ENCODE measurements at places on chromosomes 4 and X.
A peak's percentile ranks its signal among the peaks of the same experiment; 100 is the strongest.

- DNase-seq, result no peak
Observed at GRCh38 chrX:25079020-25079419, 63.3 kb upstream of the ARX start.

- DNase-seq, result no peak
Observed at GRCh38 chrX:69919749-69920148, 130.0 kb downstream of the AWAT2 start.

DNA sequence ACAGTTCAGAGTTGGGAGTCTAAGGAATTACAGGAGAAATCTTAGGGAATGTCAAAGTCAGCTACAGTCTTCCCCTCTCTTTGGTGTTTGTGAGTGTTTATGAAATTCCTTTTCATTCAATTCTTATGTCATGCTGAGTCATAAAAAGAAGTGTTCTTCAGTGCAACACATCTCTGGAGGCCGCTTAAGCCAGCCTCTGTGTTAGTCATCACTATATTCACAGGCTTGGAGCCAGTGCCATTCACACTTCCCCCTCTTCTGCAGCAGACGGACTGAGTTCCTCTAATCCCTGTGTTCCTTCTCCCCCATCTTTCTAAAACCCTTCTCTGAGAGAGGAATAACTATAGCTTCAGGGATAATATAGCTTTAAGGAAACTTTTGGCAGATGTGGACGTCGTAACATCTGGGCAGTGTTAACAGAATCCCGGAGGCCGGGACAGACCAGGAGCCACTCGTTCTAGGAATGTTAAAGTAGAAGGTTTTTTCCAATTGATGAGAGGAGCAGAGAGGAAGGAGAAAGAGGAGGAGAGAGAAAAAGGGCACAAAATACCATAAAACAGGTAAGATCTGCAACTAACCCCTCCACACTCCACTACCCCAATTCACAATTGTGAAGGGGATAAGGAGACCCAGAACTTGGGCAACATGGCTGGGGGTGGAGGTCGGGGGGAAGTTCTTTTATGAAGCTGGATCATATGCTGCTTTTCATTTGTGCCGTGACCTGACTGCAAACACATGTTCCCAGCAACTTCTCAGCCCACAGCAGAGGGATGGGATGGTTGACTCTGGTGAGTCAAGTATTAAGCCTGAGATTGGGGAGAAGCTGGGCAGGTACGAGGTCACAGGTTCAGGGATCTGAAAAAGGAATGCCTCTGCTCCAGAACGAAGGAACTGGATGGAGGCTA, at the start of gene SRPX2:
Gene SRPX2 (plus strand): TSS at position 244 of the 905 bp plus-strand sequence. CDS start 2,124 bp downstream, outside the sequence.
- no peak for DNase-seq

DNA sequence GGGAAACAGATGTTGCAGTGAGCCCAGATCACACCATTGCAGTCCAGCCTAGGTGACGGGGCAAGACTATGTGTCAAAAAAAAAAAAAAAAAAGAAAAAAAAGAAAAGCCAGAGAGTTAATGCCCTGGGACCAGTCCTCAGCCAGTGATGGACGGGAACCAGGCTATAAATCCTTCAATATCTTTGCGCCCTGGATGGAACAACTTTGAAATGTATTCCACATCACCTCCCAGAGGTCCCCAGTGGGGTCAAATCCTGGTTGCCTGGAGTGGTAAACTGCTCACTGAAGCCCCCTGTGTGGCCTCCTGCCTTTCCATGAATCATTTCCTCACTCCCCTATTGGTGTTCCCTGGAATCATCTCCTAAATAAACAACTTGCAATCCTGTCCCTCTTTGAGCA, 166.9 kb downstream of the DEFB131A start:
- DNase-seq, result no peak

DNA sequence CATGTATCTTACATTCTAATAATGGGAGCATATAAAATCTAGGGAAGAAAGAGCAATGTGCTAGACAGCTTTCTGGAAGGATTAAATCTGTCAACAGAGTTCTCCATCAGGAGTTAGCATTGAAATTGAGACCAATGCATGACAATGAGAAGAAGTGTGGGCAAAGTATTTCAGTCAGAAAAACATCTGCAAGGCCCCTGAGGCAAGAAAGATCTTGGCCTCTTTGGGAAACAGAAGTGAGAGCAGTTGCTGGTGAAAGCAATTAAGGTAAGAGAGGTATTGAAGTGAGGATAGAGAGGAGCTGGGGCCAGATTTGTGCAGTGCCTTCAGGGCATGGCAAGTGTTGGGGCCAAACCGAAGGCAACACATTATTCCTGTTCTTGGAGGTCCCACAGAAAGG, 999.1 kb downstream of the STPG2 start:
- no peak for DNase-seq

DNA sequence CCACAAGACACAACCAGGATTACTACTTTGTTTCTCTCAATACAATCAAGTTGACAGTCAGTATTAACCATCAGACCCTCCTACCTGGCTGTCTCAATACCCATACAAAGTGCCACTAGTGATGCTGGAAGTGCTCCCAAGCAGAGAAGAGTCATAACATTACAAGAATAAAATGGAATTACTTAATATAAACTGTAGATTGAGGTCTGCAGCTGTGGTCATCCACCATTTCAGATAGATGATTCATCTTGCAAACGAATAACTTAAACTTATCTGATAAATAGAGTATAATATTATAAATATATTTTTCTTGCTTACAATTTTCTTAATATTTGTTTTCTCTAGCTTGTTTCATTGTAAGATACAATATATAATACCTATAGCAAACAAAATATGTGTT, 1034.2 kb upstream of the PCDH10 start:
- no peak for DNase-seq

DNA sequence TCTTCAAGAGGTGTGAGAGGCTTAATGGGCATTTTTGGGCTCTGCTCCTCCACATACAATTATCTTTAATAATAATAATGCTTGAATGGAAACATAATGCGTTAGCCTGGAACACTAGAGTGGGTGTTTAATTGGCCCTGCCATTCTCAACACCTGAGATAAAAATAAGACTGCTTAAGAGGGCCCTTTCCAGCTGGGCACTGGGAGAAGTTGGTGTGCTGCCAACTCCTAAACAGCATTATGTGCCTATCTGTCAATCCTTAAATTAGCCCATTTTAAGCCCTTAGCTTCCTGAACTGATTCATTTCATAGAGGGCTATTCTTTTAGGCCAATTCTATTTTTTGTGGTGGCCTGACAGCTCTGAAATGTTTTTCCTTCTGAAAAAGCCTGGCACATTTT, 211.1 kb upstream of the ZIC3 start:
- no peak for DNase-seq

GRCh38 chrX:68995386-68995779, 166.6 kb downstream of the EFNB1 start:
- DNase-seq, result no peak

DNA sequence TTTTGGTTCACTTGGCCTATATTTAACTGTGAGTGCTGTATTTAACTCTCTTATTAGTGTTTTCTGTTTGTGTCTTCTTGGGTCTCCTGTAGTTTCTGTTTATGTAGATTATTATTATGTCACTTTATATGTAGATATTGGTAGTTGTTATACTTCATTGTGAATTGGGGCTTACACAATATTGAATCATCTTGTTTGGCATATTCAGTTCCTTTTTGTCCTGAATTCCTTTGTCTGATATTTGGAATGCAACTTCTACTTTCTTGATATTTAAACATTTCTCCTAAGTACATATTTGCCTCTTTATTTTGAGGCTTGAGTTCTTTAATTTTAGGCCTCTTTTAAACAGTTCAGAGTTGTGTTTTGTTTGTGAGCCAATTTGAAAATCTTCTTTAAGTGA, 544.8 kb upstream of the ADGRL3 start:
- no peak for DNase-seq

DNA sequence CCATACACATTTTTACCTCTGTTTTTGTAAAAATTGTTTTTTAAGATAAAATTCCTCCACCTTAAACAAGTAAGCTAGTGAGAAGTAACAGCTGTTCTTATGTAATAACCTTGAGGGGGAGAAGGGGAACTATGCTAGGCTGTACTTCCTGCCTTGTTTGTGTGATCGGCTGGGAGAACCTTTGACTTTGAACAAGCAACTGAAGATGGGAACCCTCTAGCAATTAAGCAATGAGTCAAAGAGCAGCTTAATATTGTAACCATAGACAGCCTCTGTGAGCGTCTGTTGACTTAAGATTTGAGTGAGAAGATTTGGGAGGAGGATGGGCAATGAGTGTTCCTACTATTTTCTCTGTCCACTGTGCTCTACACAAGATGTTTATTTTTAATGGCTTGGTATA, 135.1 kb downstream of the SCLT1 start:
- DNase-seq, result no peak

- DNase-seq, result no peak
Observed at GRCh38 chr4:88467392-88467791, 10.5 kb downstream of the HERC5 start.

GRCh38 chr4:89158884-89159503, 47.7 kb downstream of the TIGD2 start:
- no peak for DNase-seq

DNA sequence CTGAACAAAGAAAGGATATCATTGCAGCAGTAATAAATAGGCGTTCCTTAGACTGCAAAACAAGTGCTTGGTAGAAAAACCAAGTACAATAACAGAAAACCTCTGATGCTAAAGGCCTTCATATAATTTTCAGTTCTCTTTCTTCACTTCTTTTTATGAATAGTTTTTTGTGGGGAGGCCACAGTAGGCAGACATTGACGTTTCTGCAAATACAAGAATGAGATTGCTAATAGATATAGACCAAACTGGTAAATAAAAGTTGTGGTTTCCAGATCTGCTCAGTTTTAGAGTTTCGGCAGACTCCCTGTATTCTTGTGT, 57.0 kb upstream of the RAP1GDS1 start:
- no peak for DNase-seq

DNA sequence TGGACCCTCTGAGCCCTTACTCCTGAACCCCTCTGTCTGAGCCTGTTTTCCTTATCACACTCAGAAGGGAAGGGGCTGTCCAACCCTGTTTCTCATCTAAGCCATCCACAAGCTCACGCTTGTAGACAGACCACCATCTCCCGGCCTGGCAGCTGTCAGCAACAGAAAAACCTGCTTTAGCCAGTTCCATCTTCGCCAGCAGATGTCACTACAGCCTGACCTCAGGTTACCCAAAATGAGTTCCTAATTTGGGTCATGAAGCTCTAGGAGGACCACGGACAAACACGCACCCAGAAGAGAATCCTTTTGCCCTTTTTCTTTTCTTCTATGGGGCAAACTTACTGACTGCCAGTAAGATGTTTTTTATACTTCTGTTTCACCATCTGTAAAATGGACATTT, 445.4 kb downstream of the BCOR start:
- peak; percentile 42 for DNase-seq

DNA sequence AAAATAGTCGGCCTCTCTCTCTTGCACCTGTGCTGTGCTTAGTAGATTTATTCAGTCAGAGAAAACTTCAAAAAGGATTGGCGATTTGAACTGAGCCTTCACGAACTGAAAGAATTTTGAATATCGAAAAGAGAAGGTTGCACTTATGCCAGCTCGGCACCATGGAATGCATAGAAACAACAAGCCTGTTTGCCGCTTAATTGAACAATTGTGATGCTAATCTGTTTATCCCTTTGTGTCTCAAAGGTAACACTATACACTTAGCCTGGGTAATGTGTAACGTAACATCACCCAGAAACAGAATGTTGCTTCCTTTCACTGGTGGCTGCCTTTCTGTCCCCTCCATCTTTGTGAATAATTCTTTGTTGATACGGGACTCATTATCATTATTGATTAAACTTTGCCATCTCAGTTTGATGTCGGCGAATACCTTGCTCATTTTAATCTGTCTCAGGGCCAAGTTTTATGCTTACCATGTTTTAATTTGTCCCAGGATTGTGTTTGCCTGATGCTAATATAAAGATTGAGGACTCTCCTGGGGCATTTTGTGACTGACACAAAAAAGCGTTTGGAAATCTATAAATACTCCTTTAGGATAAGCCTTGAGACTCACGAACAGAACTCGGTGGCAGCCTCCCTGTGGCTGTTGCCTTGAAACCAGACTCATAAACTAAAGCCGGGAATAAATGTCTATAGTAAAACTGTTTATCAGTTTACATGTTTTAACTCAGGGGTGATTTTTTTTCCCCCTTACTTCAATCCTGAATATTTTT, 400.5 kb downstream of the RAPGEF2 start:
- DNase-seq, result no peak

- DNase-seq, result no peak
Observed at GRCh38 chr4:161990721-161991120, 173.1 kb downstream of the FSTL5 start.

DNA sequence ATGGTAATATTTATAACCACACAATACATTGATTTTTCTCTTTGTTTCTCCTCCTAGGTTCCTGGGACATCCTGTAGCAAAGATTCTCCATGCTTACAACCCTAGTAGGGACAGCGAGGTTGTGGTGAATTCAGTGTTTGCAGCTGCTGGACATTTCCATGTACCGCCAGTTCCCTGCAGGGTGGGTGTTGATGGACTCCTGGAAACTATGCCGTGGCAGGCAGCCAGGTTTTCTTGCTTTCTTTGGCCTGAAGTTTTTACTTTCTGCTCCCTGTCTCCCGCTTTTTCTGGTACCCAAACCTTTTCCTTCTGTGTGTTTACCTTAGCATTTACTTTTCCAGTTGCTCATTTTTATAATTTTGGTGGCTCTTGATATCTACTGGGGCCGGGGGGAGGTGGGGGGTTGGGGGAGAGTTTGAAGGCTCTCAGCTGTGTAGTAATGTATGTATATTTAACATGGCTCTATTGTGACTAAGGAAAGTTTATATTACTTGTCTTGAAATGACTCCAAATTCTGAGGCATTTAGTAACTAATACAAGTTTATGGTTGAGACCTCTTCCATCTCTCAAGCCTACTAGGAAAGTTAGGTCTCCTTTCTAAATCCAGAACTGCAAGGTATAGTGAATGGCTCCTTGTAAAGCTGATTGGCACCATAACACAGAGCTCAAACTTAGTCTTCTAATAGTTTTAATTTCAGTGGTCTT, 89.7 kb downstream of the TMEM131L start:
- no peak for DNase-seq

- DNase-seq, result peak; percentile 49
Observed at GRCh38 chr4:39045827-39046221, 13.6 kb upstream of the TMEM156 start.

DNA sequence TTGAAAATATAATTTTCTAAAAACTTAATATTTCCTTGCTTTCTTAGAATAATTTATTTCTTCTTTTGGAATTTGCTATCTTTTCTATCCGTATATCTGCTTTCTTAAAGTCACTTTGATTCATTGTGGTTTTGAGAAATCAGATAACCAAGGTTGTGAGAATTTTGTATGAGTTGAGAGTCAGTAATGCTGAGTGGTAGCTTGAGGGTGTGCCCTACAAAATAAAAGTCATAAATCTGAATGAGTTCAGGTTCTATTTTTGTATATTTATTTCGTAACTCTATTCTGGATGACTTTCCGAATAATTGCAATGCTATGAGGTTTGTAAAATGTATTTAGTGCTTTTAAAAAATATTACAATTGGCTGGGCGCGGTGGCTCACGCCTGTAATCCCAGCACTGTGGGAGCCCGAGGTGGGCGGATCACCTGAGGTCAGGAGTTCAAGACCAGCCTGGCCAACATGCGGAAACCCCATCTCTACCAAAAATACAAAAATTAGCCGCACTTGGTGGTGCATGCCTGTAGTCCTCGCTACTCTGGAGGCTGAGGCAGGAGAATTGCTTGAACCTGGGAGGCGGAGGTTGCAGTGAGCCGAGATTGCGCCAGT, 8.9 kb downstream of the COPS4 start:
- DNase-seq, result no peak

GRCh38 chrX:133923113-133923512, 62.3 kb downstream of the GPC3 start:
- DNase-seq, result peak; percentile 34

All from activated naive CD4-positive, alpha-beta T cell treated with anti-CD3 and anti-CD28 coated beads, Interleukin-2, amount 10 ng/mL, durations not matched to agents 7 days and 5 days (primary cell).